CD4-positive, alpha-beta memory T cell (primary cell): ENCODE measurements at places on chromosomes 12 and 14.
A peak's percentile ranks its signal among the peaks of the same experiment; 100 is the strongest.

GRCh38 chr14:69617796-69618195, 6.4 kb downstream of the SUSD6 start:
- no peaks in the 10 kb centered on the region for H3K27me3 ChIP-seq
- DNase-seq: no peak
- H3K27ac ChIP-seq: peak overlapping the region; percentile 83
- peak overlapping the region; percentile 5 for H3K4me3 ChIP-seq
- no peaks in the 10 kb centered on the region for H3K36me3 ChIP-seq

DNA sequence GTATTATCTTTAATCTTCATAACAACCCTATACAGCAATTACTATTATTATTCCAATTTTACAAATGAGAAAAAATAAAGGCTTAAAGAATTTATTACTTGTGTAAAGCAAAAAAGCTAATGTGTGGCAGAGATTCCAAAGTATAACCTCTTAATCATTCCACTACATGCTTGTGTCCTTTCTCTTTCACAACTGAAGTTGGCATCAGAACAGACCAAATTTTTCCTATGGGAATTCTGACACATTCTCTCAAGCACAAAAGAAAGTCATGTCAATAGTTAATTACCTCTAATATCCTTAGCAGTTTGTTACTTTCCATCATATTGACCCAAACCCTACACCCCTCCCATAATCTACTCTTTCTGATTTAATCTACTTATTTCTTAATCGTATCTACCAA, 86.7 kb downstream of the BCL2L14 start:
- H3K27ac ChIP-seq: no peak overlapping the region
- no peak overlapping the region for H3K4me3 ChIP-seq
- H3K27me3 ChIP-seq: no peaks in the 10 kb centered on the region
- no peak for DNase-seq
- no peaks in the 10 kb centered on the region for H3K4me1 ChIP-seq

DNA sequence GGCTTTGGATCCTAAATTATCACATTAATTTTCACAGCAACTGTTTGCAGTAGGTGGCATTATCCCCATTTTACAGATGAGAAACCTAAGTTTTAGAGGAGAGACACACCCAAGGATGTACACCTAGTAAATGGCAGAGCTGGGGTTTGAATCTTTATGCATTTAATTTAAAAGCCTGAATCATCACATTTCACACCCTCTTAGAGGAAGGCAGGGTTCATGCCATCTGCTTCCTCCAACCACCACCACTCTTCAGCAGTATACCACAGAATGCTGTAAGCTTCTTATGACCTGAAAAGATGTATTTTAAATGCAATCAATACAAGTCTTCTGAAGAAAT, 90.3 kb downstream of the CRADD start:
- H3K27ac ChIP-seq: no peak overlapping the region
- H3K36me3 ChIP-seq: no peaks in the 10 kb centered on the region
- no peak overlapping the region for H3K4me3 ChIP-seq
- H3K4me1 ChIP-seq: peaks cover 29% of the 10 kb centered on the region
- DNase-seq: no peak
- H3K27me3 ChIP-seq: no peaks in the 10 kb centered on the region

GRCh38 chr14:35480119-35480769, 53.7 kb upstream of the INSM2 start:
- H3K36me3 ChIP-seq: no peaks in the 10 kb centered on the region
- H3K4me1 ChIP-seq: no peaks in the 10 kb centered on the region
- H3K27ac ChIP-seq: no peak overlapping the region
- no peak overlapping the region for H3K4me3 ChIP-seq
- no peaks in the 10 kb centered on the region for H3K27me3 ChIP-seq

- no peak overlapping the region for H3K4me3 ChIP-seq
- DNase-seq: no peak
- H3K36me3 ChIP-seq: no peaks in the 10 kb centered on the region
- no peaks in the 10 kb centered on the region for H3K27me3 ChIP-seq
- H3K27ac ChIP-seq: no peak overlapping the region
- H3K4me1 ChIP-seq: no peaks in the 10 kb centered on the region
Measured at GRCh38 chr12:83476695-83477690, 790.3 kb downstream of the TMTC2 start.

DNA sequence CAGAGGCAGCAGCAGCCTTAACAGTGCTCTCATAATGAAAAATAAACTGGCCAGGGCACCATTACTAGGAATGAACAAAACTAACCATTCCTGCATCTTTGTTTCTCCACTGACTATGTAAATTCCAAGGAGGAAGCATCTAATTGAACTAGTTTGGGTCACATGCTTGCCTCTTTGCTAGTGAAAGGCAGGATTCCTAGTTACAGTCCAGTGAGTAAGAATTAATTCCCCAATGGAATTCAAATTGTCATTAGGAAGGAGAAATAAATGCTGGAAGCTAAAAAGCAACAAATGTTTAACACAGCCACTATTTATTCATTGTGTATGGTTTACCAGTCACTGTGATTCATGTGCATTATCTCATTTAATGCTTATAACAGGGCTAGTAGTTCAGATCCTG, 316.0 kb downstream of the CCDC91 start:
- no peaks in the 10 kb centered on the region for H3K4me1 ChIP-seq
- H3K4me3 ChIP-seq: no peak overlapping the region
- no peaks in the 10 kb centered on the region for H3K27me3 ChIP-seq
- H3K36me3 ChIP-seq: no peaks in the 10 kb centered on the region
- no peak overlapping the region for H3K27ac ChIP-seq
- DNase-seq: no peak

GRCh38 chr12:131222329-131223139, 268.8 kb downstream of the ADGRD1 start:
- H3K27me3 ChIP-seq: no peaks in the 10 kb centered on the region
- no peaks in the 10 kb centered on the region for H3K36me3 ChIP-seq
- no peaks in the 10 kb centered on the region for H3K4me1 ChIP-seq
- DNase-seq: no peak
- H3K4me3 ChIP-seq: no peak overlapping the region

GRCh38 chr12:109734219-109735000, 20.8 kb downstream of the FAM222A start:
- H3K4me3 ChIP-seq: no peak overlapping the region
- H3K4me1 ChIP-seq: no peaks in the 10 kb centered on the region
- no peaks in the 10 kb centered on the region for H3K36me3 ChIP-seq
- no peak for DNase-seq

DNA sequence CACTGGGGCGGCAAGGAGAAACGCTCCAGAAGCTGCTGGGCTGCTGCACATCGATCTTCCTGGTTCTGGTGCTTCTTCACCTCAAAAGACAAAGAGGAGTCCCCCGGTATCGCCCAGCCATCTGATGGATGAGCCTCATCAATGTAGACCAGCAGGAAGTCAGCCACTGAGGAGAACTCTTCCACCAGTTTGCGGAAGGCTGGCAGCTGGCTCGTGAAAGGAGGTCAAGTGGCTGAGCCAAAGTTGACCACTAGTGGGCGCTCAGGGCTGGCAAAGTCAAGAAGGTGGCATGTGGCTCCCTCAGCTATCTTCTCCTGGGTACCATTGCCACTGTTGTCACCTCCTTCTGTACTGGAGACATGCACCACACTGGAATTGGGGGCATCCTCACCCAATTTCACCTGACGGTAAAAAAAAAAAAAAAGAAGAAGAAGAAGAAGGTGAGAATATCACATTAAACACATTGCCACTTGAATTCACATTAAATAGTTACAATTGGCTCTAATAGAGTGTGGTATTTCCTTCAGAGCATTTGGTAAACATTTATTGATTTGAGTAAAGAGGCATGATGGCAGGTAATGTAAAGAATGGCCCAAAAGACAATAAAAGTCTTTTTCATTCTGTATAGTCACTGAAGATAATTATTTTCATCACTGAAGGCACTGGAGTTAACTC, 8.3 kb downstream of the DIO2 start:
- no peaks in the 10 kb centered on the region for H3K36me3 ChIP-seq
- no peak overlapping the region for H3K27ac ChIP-seq
- no peaks in the 10 kb centered on the region for H3K4me1 ChIP-seq
- H3K4me3 ChIP-seq: no peak overlapping the region
- DNase-seq: no peak
- no peaks in the 10 kb centered on the region for H3K27me3 ChIP-seq

GRCh38 chr12:91037276-91037675, 20.5 kb downstream of the KERA start:
- H3K4me1 ChIP-seq: no peaks in the 10 kb centered on the region
- H3K27me3 ChIP-seq: no peaks in the 10 kb centered on the region
- no peak overlapping the region for H3K4me3 ChIP-seq
- no peak overlapping the region for H3K27ac ChIP-seq
- H3K36me3 ChIP-seq: no peaks in the 10 kb centered on the region
- DNase-seq: no peak

- H3K4me3 ChIP-seq: no peak overlapping the region
- no peak for DNase-seq
- no peaks in the 10 kb centered on the region for H3K4me1 ChIP-seq
- no peaks in the 10 kb centered on the region for H3K27me3 ChIP-seq
- no peak overlapping the region for H3K27ac ChIP-seq
Measured at GRCh38 chr12:42706321-42706720, 116.8 kb upstream of the PRICKLE1 start.

DNA sequence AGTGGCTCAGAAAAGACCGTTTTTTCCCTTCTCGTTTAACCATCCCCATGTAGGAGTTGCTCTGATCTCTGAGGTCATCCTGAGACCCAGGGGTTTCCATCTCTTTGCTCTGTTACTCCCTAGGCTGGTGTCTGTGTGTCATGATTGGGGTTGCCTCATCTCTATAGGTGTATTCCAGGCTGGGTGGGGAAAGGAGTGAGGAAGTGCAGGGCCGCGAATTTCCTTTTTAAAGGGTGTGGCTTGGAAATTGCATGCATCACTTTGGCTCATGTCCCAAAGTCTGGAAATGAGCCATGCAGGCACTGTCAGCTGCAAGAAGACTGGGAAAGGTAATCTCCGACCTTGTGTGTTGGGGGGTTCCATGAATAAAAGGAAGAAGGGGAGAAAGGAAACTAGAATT, 201.9 kb downstream of the AACS start:
- H3K36me3 ChIP-seq: no peaks in the 10 kb centered on the region
- no peak overlapping the region for H3K27ac ChIP-seq
- no peaks in the 10 kb centered on the region for H3K27me3 ChIP-seq
- no peaks in the 10 kb centered on the region for H3K4me1 ChIP-seq

GRCh38 chr12:92070864-92071445, 74.7 kb downstream of the BTG1 start:
- H3K27me3 ChIP-seq: no peaks in the 10 kb centered on the region
- H3K36me3 ChIP-seq: no peaks in the 10 kb centered on the region
- DNase-seq: no peak
- no peak overlapping the region for H3K4me3 ChIP-seq
